Small intestine (tissue), 16 donors: ENCODE measurements at places on chromosomes 1 and 21.

- DNase-seq, result peak; percentile 64
Measured at GRCh38 chr1:177209357-177209756, 38.6 kb downstream of the BRINP2 start.

- no peak for DNase-seq
Measured at GRCh38 chr1:119075614-119076013, 64.8 kb downstream of the WARS2 start.

- no peak for DNase-seq
Measured at GRCh38 chr1:35655196-35655595, 13.9 kb upstream of the PSMB2 start.

DNA sequence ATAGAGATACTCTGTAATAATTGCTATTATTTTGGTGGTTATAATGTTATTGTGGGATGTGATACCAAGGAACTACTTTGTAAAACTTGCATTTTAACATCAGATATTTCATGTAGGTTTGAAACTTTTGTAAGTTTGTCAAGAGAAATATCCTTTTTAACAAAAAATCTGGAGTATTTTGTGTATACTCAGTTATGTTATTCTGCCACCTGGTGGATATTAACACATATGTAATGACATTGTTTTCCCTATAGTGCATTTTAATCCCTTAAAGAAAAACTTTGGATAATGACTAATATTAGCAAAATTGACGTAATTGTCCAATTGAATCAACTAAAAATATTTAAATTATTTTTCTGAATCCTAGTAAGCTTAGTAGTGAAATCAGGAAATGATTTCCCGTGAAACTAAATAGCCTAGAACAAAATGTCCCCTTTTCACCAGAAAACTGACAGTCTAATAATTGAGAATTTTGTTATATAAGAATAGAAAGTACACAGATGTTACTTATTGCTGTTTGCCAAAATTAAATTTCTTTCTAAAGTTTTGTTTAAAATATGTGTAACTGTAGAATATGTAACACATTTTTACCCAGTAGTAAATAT is 39.6 kb downstream of the KCTD3 start:
- DNase-seq, result no peak

GRCh38 chr1:231918239-231919015 is 291.8 kb downstream of the DISC1 start:
- DNase-seq, result no peak
